Right renal pelvis (tissue), 4 donors: ENCODE measurements at places on chromosomes 7 and 10. TPM values are rescaled to one million over a fixed set of nuclear protein-coding genes. Genes with fewer than 3 reads are reported as not detected.

The NAT16 gene
- not detected for polyA plus RNA-seq

The TRPV5 gene
- 0.58 TPM for polyA plus RNA-seq

The C10orf143 gene
- 6.0 TPM for polyA plus RNA-seq

DNA sequence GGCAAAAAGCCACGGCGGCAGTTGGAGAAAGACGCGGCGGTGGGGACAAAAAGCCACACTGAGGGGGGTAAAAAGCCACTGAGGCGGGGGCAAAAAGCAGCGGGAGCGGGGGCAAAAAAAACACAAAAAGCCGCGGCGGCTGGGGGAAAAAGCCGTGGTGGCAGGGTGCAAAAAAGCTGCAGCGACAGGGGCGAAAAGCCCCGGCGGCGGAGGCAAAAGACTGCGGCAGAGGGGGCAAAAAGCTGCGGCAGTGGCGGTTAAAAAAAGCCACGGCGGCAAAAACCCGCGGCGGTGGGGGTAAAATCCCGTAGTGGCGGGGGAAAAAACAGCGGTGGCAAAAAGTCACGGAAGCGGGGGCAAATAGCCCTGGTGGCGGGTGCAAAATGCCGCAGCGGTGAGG lies 527.3 kb downstream of the ZNF33B start:
- DNase-seq: no peak

DNA sequence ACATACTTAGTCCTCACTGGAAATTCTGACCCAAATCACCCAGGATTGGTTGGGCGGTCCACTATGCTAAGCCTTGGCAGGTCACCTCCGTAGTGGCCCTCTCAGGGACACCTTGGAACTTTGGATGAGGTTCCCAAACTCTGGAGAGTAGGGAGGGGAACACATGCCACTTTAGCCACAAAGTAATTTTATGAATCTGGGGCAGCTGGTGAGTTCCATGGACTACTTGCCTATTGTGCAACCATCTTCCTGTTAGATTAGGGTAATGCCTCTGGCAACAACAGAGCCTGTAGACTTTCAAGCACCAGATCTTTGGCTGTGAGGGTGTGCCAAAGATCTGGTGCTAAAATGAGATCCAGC lies 77.7 kb downstream of the ITGB8 start:
- no peak for DNase-seq

DNA sequence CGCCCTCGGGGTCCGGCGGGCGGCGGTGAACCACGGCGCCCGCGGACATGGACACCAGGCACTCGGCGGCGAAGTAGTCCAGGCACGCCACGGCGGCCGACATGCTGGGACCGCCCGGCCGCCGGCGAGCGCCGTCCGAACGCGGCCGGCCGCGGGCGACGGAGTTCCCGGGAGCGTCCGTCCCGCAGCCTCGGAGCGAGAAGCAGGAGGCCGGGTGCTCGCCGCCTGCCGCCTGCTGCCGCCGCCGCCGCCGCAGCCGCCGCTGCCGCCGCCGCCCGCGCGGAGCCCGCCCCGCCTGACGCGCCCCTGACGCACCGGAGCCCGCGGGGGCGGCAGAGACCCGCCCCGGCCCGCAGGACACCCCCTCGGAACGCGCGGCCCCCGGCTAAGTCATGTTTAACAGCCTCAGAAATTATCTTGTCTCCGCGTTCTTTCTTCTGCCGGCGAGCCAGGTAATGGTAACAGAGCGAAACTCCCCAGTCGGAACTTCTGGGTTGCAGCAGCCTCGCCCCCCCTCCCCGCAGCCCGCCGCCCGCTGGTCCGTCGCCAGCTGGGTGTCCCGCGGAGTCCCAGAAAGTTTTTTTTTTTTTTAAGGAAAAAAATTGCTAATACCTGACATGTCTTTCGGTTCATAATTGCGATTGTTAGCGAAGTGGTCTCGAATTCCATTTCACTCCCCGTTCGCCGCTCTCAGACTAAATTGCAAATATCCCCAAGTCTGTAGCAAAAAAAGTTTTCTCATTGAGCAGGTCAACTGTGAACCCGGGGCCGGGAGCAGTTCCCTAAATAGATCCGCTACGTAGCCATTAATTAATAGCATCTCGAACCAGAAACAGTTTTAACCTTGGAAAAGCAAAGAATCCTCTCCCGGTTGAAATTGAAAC lies at the start of gene KLF14:
KLF14 (minus strand) TSS at position 277 of the 884 bp plus-strand sequence; CDS start at position 103, 174 bp downstream.
- DNase-seq: peak; percentile 27

DNA sequence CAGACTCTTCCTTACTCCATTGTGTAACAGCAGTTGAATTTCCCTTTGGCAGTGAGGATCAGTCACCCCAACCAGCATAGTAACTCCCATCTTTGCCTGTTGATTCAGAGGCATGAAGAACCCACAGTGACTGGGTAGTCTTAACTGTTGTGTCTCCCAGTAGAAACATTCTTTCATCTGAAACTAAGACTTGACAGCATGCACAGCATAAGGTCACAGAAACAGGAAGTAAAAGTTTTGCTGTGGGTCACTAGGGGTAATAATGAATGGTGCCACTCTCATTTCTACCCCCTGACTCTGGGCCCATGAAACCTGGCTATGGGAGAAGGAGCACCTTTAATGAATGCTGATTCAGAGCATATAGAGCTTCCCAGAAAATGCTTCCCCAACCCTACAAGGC lies 8.3 kb upstream of the FRMPD2 start:
- no peak for DNase-seq

- DNase-seq: no peak
These were observed 97.6 kb downstream of the LYZL1 start for GRCh38 chr10:29386342-29386999.

- DNase-seq: no peak
These were observed 229.8 kb upstream of the LRRN3 start for GRCh38 chr7:110861163-110861562.
